ENCODE measurements at places on chromosomes 16 and 17. TPM values are rescaled to one million over a fixed set of nuclear protein-coding genes. Genes with fewer than 3 reads are reported as not detected.

TEX14 gene
- 0.15 TPM for total RNA-seq

- DNase-seq: peak; percentile 91
These were observed at the start of gene METRNL for GRCh38 chr17:83079352-83079747. TSS of gene METRNL (plus strand) at chr17:83079609. CDS start at chr17:83079816, 207 bp downstream.

DNA sequence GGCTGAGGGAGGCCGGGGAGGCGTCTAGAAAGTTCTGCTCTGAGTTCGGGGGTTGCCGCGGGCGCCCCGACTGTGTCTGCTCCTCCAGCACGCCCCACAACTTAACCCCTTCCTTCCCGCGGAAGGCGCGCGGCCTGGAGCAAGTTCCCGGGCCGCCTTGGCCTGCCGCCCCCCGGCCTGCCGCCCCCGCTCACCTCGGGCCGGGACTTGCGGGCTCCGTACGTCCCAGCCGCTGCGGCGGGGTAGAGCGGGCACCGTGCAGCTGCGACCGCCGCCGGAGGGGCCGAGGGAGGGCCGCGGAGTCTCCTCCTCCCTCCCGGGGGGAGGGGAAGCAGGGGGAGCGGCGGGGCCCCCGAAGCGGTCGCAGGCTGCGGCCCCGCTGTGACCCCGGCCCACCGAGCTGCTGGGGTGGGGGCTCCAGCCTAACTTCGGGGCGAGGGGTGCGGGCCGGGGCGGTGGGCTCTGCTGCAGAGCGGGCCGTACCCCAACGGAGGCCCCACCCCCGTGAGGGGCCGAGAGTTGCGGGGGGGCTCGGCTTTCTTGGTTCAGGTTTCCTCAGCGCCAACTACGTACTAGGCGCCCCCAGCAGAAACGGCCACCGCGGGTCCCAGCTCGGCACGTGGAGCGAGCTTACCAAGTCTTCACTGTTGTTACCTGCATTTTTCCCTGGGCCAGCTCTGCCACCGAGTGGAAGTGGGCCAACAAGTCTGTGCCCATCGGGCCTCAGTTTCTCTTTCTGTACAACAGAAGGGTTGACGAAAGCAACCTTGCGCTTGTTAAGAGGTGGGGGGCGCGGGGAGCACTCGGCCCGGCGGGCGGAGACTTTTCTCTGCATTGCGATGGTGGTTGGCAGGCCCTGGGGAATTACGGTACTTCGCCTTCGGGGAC, at the start of gene CCDC102A:
Gene CCDC102A (minus strand): TSS at position 266 of the 888 bp plus-strand sequence. CDS start 7,394 bp downstream, outside the sequence.
- no peak for DNase-seq

- DNase-seq: no peak
These were observed 92.0 kb downstream of the WSCD1 start for GRCh38 chr17:6162216-6162615.
